ENCODE measurements at places on chromosomes 2 and 18.

DNA sequence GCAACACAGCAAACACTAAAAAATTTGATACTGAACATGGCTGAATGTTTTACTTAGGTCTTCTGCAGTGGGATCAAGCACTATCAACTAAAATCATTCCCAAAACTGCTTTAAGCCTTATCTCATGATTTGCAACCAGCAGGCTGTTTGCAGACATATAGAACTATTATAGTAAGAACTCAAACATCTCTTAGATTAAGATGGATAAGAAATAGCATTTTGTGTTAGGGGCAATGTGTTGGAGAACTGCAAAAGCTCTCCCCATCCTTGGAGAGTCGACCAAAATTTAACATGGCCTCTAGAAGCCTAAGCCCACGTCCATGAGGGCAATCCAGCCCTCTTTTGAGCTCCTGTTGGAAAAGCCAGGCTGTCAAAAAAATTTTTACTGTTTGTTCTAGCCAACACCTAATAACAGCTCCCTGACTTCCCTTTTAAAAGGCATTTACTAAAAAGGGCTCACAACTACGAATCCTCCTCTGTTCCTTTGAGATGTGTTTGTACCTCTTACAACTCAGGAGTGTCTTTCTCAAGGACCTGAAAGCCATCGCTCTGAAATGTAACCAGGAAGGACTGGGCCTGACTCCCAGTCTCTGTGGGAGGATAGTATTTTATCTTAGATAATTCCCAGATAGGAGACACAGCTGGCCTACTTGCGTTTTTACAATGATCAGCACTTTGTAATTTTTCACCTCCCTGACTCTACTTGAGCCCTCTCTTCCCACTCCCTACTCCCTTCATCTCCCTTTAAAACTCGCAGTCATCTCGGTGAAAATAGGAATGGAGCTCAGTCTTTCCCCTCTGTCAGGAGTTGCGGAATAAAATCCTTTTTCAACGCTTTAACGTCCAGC is 1.4 kb downstream of the KRCC1 start:
- DNase-seq = no peak

- DNase-seq = no peak
These were observed 260.6 kb upstream of the TNP1 start for GRCh38 chr2:217120429-217120828.

DNA sequence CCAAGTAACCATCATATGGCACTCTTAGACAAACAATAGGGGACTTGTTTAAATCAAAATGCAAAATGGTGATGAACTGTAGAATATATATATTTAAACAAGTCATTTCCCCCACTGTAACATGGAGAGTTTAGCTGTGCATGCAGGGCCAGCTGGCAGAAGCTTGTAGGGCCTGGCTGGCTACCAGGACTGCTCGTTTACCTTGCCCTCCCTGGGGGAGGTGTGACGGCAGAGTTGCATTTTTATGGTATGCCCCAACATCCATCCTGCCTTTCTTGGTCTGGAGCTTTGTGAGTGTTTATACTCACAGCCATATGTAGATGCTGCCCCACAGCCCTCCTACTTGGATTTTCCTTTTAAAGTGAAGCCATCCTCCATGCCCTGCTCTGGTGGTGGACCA is 101.7 kb upstream of the ZFP36L2 start:
- no peak for DNase-seq

GRCh38 chr2:200635251-200635650 is 49.4 kb downstream of the AOX1 start:
- DNase-seq = no peak

- no peak for DNase-seq
These were observed 8.8 kb downstream of the FZD7 start for GRCh38 chr2:202042444-202042843.

GRCh38 chr2:213551526-213551925 is 267.3 kb downstream of the SPAG16 start:
- no peak for DNase-seq

DNA sequence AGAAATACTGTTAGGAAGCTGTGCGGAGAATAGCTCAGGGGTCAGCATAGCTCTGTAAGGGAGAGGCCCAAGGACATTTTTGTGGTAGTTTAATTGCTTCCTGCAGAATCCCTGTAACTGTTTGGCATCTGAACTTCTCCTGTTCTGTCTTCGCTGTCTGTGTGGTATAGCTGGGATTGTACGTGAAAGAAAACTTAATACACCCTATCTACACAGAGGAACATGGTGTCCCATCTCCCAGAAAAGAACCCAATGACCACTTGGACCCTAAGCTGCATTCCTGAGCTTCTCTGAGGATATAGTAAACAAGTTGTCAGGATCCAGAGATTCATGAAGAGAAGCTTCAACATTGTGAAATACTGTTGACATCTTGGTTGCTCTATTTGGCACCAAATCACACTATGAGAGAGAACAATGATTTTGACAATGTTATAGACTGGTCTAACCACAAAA is 81.3 kb downstream of the CDC42EP3 start:
- peak; percentile 95 for DNase-seq

GRCh38 chr2:238322001-238322411 is 1.7 kb downstream of the TRAF3IP1 start:
- DNase-seq = no peak

GRCh38 chr2:230899287-230899686 is 25.8 kb downstream of the GPR55 start:
- no peak for DNase-seq

DNA sequence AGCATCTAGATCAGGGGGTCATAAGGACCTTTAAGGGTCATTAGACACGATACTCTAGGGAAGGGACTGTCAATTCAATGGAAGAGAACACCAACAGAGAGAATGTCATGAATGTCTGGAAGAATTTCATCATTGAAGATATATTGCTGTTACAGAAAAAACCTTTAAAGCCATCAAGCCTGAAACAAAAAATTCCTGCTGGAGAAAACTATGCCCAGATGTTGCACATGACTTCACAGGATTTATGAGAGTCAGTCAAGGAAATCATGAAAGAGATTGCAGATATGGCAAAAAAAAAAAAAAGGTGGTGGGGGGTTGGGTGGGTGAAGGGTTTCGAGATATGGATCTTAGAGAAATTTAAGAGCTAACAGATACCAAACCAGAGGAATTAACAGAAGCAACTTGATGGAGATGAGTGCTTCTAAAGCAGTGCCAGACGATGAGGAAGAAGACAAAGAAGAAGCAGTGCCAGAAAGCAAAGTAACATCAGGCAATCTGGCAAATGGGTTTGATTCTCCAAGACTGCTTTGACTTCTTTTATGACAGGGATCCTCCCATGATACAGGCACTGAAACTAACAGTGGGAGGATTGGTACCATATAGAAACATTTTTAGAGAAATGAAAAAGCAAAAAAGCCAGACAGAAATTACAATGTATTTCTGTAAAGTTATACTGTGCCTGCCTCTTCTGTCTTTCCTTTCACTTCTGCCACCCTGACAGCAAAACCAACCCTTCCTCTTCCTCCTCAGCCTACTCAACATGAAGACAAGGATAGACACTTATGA is 28.5 kb downstream of the MAP4K3 start:
- peak; percentile 46 for DNase-seq

DNA sequence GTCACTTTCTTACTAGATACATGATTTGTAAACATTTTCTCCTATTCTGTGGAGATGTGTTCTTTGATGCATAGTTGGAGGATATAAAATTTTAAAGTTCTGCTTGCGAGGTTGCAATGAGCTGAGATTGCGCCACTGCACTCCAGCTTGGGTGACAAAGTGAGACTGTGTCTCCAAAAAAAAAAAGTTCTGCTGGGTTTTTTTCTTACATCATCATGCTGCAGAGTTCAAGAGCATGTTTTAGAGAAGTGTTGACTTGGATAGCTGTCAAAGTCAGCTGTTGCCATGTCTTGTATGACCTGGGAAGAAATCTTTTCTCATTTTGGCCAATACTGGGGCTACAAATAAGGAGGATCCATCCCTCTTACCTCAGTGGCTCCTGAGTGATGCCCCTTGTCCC is 71.3 kb downstream of the UGGT1 start:
- DNase-seq = no peak

DNA sequence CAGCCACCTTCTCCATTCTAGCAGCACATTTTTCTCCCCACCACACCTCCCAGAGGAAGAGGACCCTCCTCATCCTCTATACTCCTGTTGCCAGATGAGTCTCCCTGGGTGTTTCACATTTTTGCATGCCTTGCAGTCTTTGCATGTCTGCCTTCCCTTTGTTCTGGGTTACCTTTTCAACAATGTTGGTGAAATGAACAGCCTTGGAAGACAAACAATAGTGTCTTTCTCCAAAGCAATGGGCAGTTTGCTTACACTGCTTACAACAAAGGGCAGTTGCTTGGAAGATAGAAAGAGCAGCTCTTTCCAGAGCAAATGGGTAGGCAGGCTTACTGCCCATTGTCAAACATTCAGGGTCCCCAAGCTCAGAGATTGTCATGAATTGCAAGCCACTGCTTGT is 14.5 kb upstream of the SEH1L start:
- no peak for DNase-seq

DNA sequence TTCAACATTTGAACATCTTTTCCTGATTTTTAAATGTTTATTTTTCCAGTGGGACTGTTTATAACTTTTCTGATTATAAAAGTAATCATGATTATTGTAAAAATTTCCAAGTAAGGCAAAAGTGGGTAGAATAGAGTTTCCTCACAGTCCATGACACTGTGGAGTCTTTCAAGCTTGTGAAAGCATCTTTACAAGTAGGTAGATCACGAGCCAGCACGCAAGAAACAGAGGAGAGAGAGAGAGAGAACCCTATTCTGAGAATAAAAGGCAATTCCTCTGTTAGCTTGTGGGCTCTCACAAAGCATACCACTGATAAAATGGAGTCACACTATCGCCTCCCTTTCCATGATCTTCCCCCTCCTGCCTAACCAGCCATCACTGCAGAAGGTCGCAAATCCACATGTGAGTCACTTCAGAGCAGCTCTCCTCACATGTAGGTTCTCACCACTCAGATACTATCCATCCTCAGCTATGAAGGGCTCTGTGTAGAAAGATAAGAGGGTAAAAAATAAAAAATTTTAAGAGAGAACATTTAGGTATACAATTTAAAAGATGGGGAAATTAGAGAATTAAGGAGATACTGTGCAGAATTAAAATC is 40.3 kb downstream of the AAK1 start:
- DNase-seq = no peak

GRCh38 chr2:44455877-44456276 is 94.1 kb downstream of the CAMKMT start:
- no peak for DNase-seq

DNA sequence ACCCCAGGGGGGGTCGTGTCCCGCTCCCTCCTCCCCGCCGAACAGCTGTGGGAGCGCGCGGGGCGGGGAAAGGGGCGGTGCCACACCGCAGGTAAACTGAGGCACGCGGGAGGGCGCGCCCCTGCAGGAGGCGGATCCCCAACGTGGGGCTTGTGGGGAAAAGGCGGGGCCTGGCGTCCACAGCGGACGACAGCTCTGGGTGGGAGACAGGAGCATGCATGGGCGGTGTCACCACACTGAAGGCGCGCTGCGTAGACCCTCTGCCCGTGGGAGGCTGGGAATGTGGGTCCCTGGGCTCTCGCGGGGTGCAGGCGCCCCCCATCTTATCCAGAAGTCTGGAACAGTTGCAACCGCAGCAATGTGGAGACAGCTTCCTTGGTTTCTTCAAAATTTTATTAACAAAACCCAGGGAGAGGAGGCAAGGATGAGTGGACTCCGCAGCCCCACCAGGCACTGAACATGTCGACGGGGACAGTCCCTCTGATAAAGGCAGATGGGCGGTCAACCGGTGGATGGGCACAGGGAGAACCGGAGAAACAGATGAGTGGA is 723 bp upstream of the MBD1 start:
- DNase-seq = no peak

DNA sequence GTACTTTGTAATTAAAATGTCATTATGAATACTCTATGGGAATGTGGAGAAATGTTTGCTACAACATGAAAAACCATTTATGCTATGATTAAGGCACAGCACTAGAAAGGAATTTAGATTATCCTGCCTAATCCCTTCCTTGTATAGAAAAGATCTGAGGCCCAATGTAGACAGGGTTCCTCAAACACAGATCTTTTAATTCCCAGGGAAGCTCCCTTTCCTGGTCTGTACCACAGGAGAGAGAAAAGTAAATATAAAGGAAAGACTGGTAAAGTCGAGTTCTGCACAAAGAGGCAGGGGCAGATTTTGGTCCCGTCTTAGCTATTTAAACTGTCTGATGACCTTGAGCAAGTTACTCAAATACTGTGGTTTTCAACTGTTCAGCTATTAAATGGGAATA is 84.7 kb downstream of the ICA1L start:
- no peak for DNase-seq

DNA sequence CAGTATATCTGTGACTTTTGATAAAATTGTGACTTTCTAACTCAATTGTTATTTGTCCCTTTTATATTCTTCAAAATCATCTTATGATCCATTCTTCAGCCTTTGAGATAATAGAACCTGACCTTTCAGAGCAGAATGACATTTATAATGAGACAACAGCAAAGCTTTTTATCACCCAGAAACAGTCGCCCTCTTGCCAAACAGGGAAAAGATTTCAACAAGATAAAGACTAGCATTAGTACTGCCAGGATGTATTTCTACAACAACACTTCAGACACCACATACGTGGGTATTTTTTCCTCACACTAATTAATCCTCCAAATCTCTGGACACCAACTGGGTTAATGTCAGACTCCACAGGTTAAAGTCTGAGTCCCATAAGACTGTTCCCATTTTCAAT is 249.0 kb downstream of the ZNF804A start:
- no peak for DNase-seq

DNA sequence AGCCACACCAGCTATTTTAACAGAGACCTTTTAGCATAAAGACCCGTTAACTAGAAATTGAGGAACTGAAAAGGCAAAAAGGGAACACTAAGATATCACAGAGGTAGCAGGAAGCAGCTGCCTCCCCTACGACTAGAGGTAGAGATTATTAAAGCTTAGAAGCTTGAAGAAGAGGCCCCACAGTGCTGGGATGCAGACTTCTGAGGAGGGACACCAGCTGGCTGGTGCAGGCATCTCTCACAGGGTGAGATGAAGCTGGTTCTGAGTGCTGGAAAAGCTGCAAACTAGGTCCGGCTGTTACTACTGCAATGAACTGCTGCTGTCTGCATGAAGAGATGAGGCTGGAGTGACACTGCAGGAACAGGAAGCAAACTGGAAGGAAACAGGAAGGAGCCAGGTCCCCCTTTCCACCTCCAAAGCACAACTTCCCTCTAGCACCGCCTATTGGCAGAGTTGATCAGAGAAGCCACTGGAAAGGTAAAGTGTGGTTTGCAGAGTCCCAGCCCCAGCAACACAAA is 61.2 kb upstream of the MRPS9 start:
- no peak for DNase-seq

DNA sequence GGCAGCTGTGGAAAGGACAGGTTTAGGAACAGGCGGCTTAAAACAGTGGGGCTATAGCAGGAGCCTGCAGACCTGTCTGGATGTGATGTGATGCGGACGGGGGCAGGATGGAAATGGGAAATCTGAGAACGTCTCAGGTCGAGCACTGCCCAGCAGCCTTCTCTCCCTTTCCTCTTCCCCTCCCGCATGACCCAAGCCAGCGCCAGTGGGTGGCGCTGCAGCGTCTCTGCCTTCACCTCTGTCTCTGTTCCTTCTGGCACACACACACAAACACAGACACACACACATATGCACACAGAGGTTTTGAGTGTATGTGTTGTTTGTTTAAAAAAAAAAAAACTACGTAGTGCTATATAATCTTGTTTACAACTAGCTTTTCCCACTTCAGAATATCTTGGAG is 82.0 kb upstream of the SLC66A3 start:
- DNase-seq = peak; percentile 40

All from AG10803 (cell line).